Naive thymus-derived CD4-positive, alpha-beta T cell (primary cell): ENCODE measurements at places on chromosomes 1 and 21. TPM values are rescaled to one million over a fixed set of nuclear protein-coding genes. Genes with fewer than 3 reads are reported as not detected.
A peak's percentile ranks its signal among the peaks of the same experiment; 100 is the strongest.

The KCNE2 gene
- not detected for total RNA-seq

The KRTAP19-1 gene
- total RNA-seq = not detected

The ZBTB8A gene
- not detected for total RNA-seq

GRCh38 chr1:90557706-90558105 lies 159.4 kb downstream of the BARHL2 start:
- H3K4me1 ChIP-seq = no peaks in the 10 kb centered on the region
- DNase-seq = no peak
- H3K36me3 ChIP-seq = no peaks in the 10 kb centered on the region
- no peak overlapping the region for H3K4me3 ChIP-seq

The DDX59 gene
- 31.1 TPM for total RNA-seq

The TSSK3 gene
- total RNA-seq = 1.4 TPM

- DNase-seq = no peak
- no peaks in the 10 kb centered on the region for H3K27me3 ChIP-seq
- no peak overlapping the region for H3K4me3 ChIP-seq
- no peaks in the 10 kb centered on the region for H3K36me3 ChIP-seq
- H3K4me1 ChIP-seq = peaks cover 9% of the 10 kb centered on the region
- H3K27ac ChIP-seq = no peak overlapping the region
These were observed 1.7 kb upstream of the GADD45A start for GRCh38 chr1:67683316-67683715.

The LCE2C gene
- not detected for total RNA-seq

The AVPR1B gene
- 0.27 TPM for total RNA-seq

DNA sequence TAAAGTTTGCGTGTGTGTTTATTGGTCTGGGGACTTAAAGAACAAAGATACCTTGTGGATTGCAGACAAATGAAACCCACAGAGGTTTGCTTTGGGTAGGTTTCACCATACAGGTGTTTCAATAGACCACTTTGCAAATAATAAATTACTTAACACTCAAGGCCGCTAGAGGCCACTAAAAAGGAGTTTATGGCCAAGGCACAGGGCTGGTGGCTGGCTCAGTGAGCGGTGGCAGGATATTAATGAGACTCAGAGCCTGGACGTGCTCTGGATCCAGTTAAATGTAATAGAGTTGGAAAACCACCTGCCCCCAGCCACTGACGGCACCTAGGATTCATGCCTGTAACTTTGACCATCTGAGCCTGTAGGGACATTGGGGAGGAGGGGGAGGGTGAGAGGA lies 44.5 kb downstream of the LRRC38 start:
- H3K36me3 ChIP-seq = no peaks in the 10 kb centered on the region
- H3K4me1 ChIP-seq = no peaks in the 10 kb centered on the region
- no peak for DNase-seq
- H3K27ac ChIP-seq = no peak overlapping the region
- H3K4me3 ChIP-seq = no peak overlapping the region

DNA sequence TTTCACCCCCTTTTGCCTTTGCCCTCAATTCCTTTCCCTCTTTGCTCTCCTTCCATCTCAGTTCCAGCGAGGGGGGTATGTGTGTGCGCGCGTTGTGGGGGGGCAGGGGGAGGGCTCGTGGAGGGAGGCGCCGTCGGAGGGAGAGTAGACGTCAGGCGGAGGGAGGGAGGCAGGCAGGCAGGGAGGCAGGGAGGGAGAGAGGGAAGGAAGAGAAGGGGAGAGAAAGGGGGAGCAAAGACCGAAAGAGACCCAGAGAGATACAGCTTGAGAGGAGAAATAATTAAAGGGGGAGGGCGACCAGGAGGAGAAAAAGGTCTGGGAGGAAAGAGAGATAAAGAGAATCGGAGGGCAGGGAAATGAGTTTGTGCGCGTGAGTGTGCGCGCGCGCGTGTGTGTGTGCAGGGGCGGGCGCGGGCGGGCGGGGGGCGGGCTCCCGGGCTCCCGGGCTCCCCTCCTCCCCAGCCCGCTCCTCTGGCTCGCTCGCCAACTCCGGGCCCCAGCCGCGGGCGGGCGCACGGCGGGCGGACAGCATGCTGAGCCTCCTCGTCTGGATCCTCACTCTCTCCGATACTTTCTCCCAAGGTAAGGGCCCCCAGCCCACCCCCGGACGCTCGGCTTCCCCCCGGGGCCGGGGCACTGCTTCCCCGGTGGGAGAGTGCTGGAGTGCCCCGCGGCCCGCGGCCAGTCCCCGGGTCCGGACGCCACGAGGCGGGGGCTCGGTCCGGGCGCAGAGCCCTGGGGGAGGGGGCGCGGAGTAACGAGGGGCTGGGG lies at the start of gene KIRREL1:
TSS of gene KIRREL1 (plus strand) at position 499 of the 771 bp plus-strand sequence. CDS start at position 531, 32 bp downstream.
- DNase-seq = no peak
- no peak within 1 kb of the TSS for H3K27ac ChIP-seq
- H3K4me1 ChIP-seq = no peaks in the 10 kb centered on the region
- no peaks in the 10 kb centered on the region for H3K36me3 ChIP-seq

GRCh38 chr1:202281316-202282024 lies 60.3 kb downstream of the UBE2T start:
- H3K4me3 ChIP-seq = no peak overlapping the region
- H3K27ac ChIP-seq = no peak overlapping the region
- no peaks in the 10 kb centered on the region for H3K27me3 ChIP-seq

The AKR7A3 gene
- 1.2 TPM for total RNA-seq

The ATP6V1G3 gene
- total RNA-seq = not detected in 2 replicates

GRCh38 chr1:39653546-39654031 lies 14.1 kb upstream of the HEYL start:
- H3K27me3 ChIP-seq = no peaks in the 10 kb centered on the region
- H3K4me3 ChIP-seq = no peak overlapping the region
- no peaks in the 10 kb centered on the region for H3K36me3 ChIP-seq
- H3K27ac ChIP-seq = no peak overlapping the region
- H3K4me1 ChIP-seq = peaks cover 3% of the 10 kb centered on the region

The ZNF697 gene
- 0.11 TPM for total RNA-seq

DNA sequence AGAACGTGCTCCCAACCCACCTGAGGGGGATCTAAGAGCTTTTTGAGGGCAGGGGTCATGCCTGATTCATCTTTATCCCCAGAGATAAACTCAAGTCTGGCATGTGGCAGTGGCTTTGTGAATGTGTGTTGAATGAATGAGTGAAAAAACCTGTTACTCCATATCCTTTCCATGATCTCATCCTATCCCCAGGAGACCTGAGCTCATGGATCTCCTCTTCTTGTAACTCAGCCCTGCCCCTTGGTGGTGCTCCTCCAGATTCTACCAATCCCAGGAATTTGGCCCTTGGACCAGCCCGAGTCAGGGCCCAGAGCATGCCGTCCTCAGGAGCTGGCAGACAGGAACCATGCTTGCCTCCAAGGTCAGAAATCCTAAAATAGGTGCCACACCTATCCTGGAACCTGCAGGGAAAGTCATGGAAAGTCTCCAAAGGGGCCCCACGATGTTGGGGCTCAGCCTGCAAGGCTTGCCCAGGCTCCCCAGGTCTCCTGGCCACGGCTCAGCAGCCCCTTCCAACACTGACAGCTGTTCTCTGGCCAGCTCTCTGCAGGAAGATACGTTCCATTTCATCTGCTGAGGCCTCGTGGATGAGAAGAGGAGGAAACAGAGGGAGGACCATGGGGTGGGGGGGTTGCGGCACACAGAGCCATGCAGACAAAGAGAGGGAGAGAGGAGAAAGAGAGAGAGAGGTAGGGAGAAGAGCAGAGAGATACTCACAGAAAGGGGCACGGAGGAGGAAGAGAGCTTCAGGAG lies 214.6 kb downstream of the TRABD2B start:
- no peaks in the 10 kb centered on the region for H3K27me3 ChIP-seq
- H3K27ac ChIP-seq = no peak overlapping the region
- no peaks in the 10 kb centered on the region for H3K36me3 ChIP-seq

The NID1 gene
- 0.13 TPM for total RNA-seq

- no peak overlapping the region for H3K27ac ChIP-seq
- no peak overlapping the region for H3K4me3 ChIP-seq
- H3K4me1 ChIP-seq = peaks cover 7% of the 10 kb centered on the region
- H3K27me3 ChIP-seq = no peaks in the 10 kb centered on the region
- H3K36me3 ChIP-seq = peaks cover 87% of the 10 kb centered on the region
These were observed 9.1 kb upstream of the SYTL1 start for GRCh38 chr1:27332536-27333281.

GRCh38 chr1:62144238-62144831 lies 50.3 kb upstream of the L1TD1 start:
- DNase-seq = peak; percentile 28
- H3K27me3 ChIP-seq = no peaks in the 10 kb centered on the region
- H3K4me3 ChIP-seq = no peak overlapping the region
- H3K36me3 ChIP-seq = no peaks in the 10 kb centered on the region

The CD1B gene
- not detected for total RNA-seq

The CLDN17 gene
- not detected for total RNA-seq

- no peaks in the 10 kb centered on the region for H3K36me3 ChIP-seq
- DNase-seq = no peak
- no peaks in the 10 kb centered on the region for H3K27me3 ChIP-seq
- no peak overlapping the region for H3K27ac ChIP-seq
These were observed 11.5 kb upstream of the PLD5 start for GRCh38 chr1:242535986-242536385.

The ITLN2 gene
- total RNA-seq = not detected

DNA sequence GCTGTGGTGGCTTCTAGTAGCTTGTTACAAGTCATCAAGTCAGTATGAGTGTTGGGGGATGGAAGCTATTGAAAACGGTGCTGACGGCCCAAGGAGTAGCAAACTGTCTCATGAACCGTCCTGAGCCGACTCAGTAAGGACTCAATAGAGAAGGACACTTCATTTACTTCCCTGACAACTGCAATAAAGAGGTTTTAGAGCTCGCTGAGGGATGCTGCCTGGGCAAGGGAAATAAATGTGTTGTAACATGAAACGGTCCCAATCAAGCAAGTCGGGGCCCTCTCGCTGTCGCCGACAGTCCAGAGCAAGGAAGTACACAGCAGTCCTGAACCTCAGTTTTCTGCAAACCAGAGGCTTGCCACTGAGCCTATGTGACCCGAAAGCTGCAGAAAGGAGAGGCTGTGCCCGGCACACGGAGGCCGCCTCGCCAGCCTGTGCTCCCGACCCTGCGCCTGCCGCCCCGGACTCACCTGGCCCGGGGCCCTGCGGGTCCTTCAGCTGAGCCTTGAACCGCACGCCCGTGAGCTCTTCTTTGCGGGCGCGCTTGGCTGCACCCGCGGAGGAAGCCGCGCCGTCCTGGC lies 423 bp downstream of the URB1 start:
- peaks cover 8% of the 10 kb centered on the region for H3K4me1 ChIP-seq
- DNase-seq = no peak
- H3K27me3 ChIP-seq = no peaks in the 10 kb centered on the region
- H3K4me3 ChIP-seq = peak overlapping the region; percentile 85

- H3K36me3 ChIP-seq = no peaks in the 10 kb centered on the region
- no peaks in the 10 kb centered on the region for H3K27me3 ChIP-seq
- peak within 1 kb of the TSS; percentile 36 for H3K27ac ChIP-seq
These were observed at the start of gene PLEKHN1 for GRCh38 chr1:966135-966703. Gene PLEKHN1, plus strand, starts transcription at chr1:966482. Its CDS starts 50 bp downstream, at chr1:966532.

GRCh38 chr1:227576189-227576588 lies 12.8 kb downstream of the ZNF678 start:
- no peaks in the 10 kb centered on the region for H3K27me3 ChIP-seq
- no peak overlapping the region for H3K27ac ChIP-seq
- H3K36me3 ChIP-seq = no peaks in the 10 kb centered on the region
- no peak overlapping the region for H3K4me3 ChIP-seq
- DNase-seq = no peak

The SLAMF6 gene
- total RNA-seq = 33.8 TPM

The TMEM79 gene
- 16.5 TPM for total RNA-seq

- H3K27me3 ChIP-seq = no peaks in the 10 kb centered on the region
- H3K36me3 ChIP-seq = no peaks in the 10 kb centered on the region
- no peak overlapping the region for H3K4me3 ChIP-seq
- H3K27ac ChIP-seq = no peak overlapping the region
- no peak for DNase-seq
- H3K4me1 ChIP-seq = peaks cover 25% of the 10 kb centered on the region
These were observed 56.7 kb downstream of the S1PR1 start for GRCh38 chr1:101293461-101294051.

The KIF21B gene
- total RNA-seq = 92.4 and 97.6 TPM in 2 replicates

GRCh38 chr1:211643324-211644212 lies 31.9 kb downstream of the NEK2 start:
- DNase-seq = no peak
- H3K4me1 ChIP-seq = no peaks in the 10 kb centered on the region
- no peaks in the 10 kb centered on the region for H3K36me3 ChIP-seq
- no peaks in the 10 kb centered on the region for H3K27me3 ChIP-seq
- no peak overlapping the region for H3K27ac ChIP-seq

The CYP4A22 gene
- total RNA-seq = not detected in 2 replicates

The AGBL4 gene
- not detected for total RNA-seq

The LORICRIN gene
- not detected in 2 replicates for total RNA-seq

DNA sequence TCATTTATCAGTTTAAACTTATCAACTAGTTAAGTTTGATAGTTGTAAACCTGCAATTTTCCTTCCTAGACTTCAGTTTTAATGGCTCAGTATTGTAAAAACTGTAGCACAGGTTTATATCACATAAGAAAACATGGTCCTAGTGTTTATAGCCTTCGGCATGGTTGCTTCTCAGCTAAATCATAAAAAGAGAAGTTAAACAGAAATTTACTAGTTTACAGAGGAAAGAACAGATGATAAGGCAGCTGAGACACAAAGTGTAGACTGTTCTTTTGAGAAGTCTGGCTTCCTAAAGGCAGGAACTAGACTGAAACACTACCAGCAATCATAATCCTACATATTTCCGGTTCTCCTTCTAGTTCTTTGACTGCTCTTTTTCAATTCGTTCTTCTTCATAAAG lies 39.8 kb downstream of the WNT2B start:
- no peak for DNase-seq
- H3K4me1 ChIP-seq = no peaks in the 10 kb centered on the region
- H3K27ac ChIP-seq = no peak overlapping the region
- H3K4me3 ChIP-seq = no peak overlapping the region
- no peaks in the 10 kb centered on the region for H3K27me3 ChIP-seq

DNA sequence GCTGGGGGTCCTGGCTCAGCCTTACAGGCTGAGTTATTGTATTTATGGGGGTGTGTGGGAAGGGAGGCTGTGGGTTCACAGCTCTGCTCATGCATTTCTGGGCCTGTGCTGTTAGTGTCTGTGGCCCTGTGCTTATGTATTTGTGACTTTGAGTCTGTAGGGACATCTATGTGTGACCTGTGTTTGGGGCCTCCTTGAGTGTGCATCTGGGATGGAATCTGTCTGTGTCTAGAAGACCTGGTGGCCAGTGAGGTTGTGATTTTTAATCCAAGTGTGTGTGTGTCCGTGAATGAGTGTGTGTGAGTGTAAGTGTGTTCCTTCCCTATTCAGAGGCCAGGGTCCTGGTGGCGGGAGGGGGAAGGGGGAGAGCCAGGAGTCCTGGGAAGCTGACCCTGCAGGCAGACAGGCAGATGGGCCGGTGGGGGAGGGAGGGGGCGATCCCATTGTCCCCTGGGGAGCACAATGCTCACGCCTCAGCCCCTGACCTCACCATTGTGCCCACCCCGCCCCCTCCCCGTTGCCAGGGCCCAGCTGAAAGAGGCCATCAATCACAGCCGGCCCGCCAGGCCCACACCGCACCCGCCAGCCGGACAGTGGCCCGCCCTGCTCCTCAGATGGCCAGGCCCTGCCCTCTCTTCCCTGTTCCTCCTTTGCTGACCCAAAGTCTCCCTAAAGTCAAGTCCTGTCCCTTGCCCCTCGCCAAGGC lies 19.6 kb downstream of the SLC27A3 start:
- no peaks in the 10 kb centered on the region for H3K27me3 ChIP-seq
- no peaks in the 10 kb centered on the region for H3K4me1 ChIP-seq
- no peaks in the 10 kb centered on the region for H3K36me3 ChIP-seq
- H3K4me3 ChIP-seq = no peak overlapping the region
- DNase-seq = no peak
- H3K27ac ChIP-seq = no peak overlapping the region

- no peak overlapping the region for H3K4me3 ChIP-seq
- H3K27me3 ChIP-seq = no peaks in the 10 kb centered on the region
- no peak overlapping the region for H3K27ac ChIP-seq
- H3K4me1 ChIP-seq = no peaks in the 10 kb centered on the region
- H3K36me3 ChIP-seq = no peaks in the 10 kb centered on the region
These were observed 3.5 kb downstream of the GALNT2 start for GRCh38 chr1:230070321-230071208.
